ENCODE measurements at places on chromosomes 5 and 9.

DNA sequence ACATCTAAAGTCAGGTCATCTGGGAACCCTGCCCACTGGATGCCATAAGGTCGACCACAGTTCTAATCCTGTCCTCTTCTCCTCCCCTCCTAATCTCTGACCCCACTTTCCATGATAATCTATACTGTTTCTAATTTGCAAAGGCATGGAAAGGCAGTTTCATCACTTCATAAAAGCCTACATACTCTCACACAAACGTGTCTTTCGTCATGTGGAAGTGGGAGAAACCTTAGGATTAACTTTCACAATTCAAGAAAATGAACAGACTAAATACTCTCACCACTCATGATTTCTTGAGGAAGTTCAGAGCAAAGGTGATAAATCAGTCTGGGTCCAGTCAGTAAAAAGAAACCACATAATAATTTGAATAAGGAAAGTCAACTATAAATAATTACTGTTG is 5.5 kb downstream of the FANCC start:
- DNase-seq: no peak

DNA sequence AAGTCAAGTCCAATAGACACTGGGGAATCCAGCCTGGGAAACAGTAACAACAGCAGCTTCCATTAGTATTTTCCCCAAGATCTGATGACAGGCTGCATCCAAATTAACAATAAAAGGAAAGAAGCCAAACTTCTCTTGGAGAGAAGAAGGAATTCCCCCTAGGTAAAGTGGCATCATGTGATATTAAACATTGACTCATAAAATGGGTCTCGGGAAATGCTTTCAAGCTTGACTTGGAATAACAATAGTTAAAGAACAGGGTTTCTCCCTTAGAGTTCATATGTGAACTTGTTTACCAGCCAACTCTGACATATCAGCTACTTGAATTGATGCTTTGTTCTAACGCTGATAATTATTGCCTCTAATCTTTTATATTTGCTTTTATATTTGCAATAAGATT is 45.4 kb downstream of the ENTREP1 start:
- DNase-seq: no peak

DNA sequence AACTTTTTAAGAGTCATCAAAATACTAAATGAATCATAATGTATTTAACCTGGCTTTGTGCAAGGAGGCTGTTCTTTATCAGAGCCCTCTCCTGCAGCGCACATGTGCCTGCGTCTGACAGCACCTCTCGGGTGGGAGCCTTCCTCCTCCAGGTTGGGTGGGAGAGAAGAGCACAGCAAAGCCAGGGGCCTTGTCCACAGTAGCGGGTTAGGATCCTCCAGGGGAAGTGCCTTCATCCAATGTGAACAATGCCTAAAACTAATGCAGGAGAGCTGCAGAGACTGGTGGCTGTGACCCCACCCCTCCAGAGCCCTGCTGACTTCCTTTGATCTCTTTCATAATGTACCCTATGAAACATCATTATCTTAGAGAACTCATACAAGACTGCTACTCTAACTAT is 10.2 kb downstream of the UBE2QL1 start:
- DNase-seq: no peak

DNA sequence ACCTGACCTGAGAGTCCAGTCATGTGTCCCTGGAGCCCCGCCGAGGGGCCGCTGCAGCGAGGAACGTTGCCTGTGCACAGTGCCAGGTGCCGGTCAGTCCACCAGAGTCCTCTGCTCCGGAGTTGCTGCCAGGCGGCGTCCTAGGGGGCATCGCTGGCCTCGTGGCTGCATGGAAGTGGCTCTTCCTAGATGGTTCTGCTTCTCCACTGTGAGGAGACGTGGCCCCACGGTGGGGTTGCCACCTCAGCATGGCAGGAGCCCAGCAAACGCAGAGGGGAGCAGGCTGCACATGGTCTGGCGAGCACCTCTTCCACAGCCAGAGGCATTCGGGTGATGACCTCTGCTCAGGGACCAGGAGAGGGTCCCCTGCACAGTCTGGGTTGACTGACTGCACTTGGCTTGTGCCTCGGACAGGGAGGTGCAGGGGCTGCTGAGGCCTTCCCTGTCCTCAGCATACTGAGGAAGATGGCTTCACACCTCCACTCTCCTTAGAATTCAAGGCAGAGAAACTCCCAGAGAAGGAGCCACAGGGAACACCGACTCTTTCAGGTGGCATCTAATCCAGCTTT is 25.9 kb upstream of the POMT1 start:
- no peak for DNase-seq

DNA sequence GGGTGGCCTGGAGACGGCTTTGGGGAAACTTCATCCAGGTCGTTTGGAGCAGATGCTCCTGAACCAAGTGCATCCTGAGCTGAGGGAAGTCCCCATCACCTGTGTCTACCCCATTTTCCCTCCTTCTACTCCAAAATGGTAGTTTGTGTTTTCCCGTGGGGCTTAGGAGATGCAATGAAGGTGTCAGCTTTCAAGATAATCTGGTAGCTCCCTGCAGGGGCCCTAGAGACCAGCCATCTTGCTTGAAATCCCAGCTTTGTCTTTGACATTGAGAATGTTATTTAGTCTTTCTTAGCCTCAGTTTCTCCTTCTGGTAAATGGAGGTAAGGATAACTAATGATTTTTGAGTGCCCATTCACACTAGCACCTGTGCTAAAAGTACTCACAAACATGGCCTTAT is 77.4 kb downstream of the WWC1 start:
- DNase-seq: no peak

- DNase-seq: no peak
Measured at GRCh38 chr9:93100276-93100636, 4.2 kb downstream of the CARD19 start.

- no peak for DNase-seq
Measured at GRCh38 chr5:141135030-141135717, at the start of gene PCDHB5. TSS of gene PCDHB5 (plus strand) at chr5:141135206. CDS start at chr5:141135435, 229 bp downstream.

DNA sequence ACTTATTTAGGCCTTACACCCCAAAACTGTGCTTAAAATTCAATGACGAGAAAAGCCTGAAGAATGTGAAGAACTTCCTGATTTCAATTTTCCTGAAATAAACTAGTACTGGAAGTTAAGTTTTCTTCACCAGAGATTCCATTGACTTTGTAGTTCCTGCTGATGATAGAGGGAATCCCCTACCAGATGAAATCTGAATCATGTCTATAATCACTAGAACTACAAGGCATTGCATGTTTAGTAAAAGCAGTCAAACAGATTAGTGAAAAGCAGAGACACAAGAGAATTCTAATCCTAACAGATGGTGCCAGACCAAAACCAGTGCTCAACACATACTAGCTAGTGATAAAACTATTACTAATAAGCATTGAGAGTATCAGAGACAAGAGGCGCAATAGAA is 130.0 kb downstream of the PDE4D start:
- peak; percentile 13 for DNase-seq

DNA sequence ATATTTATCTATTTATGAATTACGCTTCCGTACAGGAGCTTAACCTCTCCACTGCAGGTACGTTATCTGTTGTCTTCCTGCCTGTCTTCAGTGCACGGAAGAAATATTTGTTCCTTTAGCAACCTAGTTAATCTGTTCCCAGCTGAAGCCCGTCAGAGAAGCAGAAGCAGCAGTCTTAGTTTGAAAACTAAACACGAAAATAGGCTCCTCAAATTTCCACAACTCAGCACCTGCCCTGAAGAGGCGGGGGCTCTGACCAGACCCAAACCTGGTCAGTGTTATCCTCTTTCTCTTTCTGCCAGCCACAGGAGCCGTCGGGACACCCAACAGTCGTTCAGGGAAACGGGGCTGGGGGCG is 462 bp downstream of the NUDCD2 start:
- no peak for DNase-seq

DNA sequence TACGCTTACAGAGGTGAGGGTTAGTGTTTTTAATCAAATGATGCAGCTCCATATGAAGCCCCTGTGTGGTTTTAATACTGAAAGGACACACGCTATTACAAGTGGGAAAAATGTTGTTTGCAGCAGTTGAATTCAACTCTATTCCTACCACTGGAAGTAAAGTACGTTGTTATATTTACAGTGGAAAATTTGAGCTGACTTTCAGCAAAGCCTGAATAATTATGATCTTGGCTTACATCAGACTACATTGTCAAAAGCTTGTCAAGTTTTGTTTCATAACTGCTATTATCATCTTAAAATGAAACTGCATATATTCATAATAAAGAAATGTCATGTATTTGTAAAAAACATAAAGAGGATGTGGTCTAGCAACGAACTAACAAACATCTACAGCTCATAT is 818.5 kb downstream of the SEMA5A start:
- no peak for DNase-seq

- no peak for DNase-seq
Measured at GRCh38 chr5:62299600-62299999, 6.4 kb upstream of the KIF2A start.

DNA sequence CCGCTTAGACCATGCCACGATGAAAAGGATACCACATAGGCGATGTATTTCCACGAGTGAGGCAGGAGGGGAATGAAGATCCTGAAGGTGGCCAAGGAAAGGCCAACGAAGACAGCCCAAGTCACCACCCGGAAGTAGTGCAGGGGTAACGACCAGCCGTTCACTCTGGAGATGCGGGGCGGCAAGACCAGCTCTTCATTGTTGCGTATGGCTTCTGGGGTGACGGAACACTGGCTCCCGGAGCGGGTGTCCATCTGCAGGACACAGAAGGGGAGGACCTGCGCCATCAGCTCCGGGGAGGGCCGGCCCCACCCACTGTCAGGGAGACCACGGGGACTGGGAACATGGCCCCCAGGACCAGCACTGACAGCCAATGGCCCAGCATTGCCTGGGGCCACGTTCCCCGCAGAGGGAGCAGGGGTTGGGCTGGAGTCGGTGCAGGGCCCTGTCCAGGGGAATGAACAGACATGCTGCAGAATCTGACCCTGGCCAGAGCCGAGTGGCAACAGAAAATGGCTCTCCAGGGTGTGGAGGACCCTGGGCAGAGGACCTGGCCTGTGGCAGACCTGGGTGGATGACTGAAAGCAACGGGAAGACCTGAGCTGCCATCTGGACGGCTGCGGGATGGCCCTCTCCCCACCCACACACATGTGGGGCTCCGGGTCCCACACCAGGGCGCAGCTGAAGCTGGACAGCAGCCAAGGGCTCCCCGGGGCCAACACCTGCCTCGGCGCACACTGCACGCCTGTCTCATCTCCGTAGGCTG is 17.7 kb downstream of the ZDHHC11B start:
- no peak for DNase-seq

GRCh38 chr5:150448952-150449516 is 505 bp downstream of the RPS14 start:
- peak; percentile 32 for DNase-seq

- DNase-seq: no peak
Measured at GRCh38 chr9:129052592-129052991, 16.2 kb downstream of the MIGA2 start.

DNA sequence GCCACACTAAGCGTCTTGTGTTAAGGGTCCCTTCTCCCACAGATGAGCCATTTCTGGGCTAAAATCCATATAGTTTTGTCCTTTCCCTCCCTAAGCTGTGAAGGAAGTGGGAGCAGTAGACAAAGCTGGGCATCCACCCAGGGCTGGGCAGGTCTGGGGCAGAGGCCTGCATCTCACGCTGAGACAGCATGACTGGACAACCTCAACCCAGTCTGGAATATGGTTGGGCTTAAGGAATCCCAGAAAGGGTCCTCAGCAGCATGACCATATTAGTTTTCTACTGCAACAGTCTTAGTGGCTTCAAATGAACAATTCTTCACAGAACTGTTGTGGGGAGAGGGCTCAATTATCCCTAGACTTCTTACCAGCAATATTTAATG is 173.8 kb downstream of the AUH start:
- DNase-seq: no peak

GRCh38 chr5:150131978-150132694 is 23.5 kb downstream of the PDGFRB start:
- no peak for DNase-seq

- no peak for DNase-seq
Measured at GRCh38 chr5:151295791-151296477, 7.6 kb downstream of the SLC36A3 start.

GRCh38 chr5:120690621-120691407 is 226.7 kb downstream of the PRR16 start:
- no peak for DNase-seq

DNA sequence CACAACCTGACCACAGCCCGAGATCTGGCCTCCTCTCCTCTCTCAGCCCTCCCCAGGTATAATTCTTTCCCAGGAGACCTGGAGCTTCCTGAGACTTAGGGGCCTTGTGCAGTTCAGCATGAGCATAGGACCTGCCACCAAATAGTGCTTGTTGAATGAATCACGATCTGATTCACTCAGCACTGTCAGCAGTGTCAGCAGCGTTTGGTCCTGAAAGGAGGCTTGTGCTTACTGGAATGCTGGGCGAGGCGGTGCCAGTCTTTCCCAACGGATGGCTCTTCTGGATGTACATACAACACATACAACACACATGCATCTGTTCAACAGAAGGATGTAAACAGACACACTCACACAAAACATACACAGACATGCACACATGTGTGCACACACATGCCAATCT is 173.3 kb downstream of the COL23A1 start:
- no peak for DNase-seq

DNA sequence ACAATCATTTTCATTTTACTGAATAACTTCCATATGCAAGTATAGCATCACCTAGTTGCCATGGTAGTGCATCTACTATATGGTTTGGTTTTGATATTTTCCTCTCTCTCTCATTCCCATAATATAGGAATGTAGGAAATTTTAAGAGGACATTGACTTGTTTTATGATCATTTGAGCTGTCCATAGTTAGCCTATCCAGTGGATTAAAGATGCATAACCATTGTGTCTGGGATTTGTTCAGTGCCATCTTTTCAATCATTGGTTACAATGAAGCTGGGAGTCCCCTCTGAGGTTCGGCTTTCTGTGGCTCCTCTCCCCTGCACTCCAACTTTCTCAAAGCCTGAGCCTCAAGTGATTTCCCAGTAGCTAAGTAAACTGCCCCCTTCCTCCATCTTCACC is 458.5 kb downstream of the RAB3C start:
- no peak for DNase-seq

- no peak for DNase-seq
Measured at GRCh38 chr5:93704996-93705395, 36.4 kb downstream of the POU5F2 start.

- no peak for DNase-seq
Measured at GRCh38 chr9:92171822-92172221, 56.6 kb upstream of the SPTLC1 start.

GRCh38 chr5:37851305-37851704 is 11.5 kb upstream of the GDNF start:
- DNase-seq: no peak

DNA sequence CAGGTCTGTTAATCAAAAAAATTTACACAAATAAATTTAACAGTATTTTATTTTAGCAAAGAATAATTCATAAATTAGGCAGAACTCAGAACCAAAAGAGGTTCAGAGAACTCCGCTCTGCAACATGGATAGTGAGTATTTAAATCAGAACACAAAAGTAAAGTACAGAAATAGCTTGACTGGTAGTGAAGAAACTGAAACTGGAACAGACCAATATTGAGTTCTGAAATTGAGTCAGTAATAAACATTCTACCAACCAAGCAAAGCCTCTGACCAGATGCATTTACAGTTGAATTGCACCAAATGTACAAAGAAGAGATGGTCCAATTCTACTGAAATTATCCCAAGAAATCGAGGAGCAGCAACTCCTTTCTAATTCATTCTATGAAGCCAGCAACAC is 1542.8 kb downstream of the EFNA5 start:
- DNase-seq: no peak

GRCh38 chr9:124835026-124835557 is 18.2 kb upstream of the WDR38 start:
- DNase-seq: no peak

Measured in B cell (primary cell).